ENCODE measurements at places on chromosomes 12 and 14.

DNA sequence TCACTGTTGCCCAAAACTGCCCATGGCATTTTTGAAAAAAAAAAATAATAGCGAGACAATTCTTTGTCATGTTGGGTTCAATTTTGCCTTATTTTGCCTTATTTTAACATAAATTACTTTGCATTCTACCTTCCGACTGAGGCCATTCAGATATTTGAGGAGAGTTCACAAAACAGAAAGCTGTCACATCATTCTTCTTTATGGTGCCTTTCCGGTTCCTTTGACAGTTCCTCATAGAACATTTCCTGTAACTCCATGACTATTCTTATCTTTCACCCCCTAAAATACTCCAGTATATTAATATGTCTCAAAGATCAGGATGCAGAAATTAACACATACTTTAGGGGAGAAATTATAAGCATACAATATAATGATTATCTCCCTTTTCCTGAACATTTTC lies 476.7 kb downstream of the NOVA1 start:
- no peak for DNase-seq

- no peak for DNase-seq
These were observed 26.2 kb upstream of the PDE3A start for GRCh38 chr12:20342111-20342510.

GRCh38 chr12:8701046-8701660 lies 3.4 kb downstream of the RIMKLB start:
- no peak for DNase-seq

DNA sequence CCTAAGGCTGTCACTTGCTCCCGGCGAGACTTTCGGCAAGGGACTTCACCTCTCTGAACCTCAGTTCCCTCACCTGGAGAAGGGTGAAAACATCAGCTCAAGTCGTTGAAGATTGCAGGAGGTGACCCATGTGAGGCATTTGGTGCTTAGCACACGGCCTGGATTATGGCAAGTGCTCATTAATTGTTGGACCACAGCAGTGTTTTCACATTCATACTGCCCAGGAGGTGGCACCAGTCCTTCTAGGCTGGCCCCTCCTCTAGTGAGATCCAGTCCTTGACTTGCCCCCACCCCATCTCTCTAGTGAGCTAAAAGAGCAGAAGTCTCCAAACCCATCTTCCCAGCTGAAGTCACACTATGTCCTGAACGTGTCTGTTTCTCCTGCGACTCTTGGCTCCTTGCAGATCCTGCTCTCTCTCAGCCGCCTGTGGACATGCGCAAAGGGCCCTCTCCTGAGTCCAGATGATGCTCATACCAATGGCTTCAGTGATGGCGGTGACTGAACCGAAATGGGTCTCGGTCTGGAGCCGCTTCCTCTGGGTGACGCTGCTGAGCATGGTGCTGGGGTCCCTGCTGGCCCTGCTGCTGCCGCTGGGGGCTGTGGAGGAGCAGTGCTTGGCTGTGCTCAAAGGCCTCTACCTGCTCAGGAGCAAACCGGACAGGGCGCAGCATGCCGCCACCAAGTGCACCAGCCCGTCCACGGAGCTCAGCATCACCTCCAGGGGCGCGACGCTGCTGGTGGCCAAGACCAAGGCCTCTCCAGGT lies 1.6 kb downstream of the FICD start:
- DNase-seq = no peak

- DNase-seq = no peak
These were observed 6.7 kb downstream of the STAC3 start for GRCh38 chr12:57244312-57244696.

DNA sequence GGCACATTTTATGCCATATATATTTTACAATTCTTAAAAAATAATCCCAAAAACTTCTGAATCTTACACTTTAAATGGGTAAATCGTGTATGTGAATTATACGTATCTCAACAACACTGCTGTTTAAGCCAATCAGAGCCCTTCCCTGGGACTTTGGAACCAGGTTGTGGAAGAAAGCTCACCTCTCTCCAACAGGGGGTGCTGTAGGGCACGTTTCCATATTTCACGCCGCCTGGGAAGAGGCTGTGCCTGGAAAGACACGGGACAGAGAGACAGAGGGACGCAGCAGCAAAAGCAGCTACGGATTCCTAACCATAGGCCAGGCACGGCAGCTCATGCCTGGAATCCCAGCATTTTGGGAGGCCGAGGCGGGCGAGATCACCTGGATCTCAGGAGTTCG lies 29.4 kb upstream of the FBRSL1 start:
- DNase-seq = no peak

DNA sequence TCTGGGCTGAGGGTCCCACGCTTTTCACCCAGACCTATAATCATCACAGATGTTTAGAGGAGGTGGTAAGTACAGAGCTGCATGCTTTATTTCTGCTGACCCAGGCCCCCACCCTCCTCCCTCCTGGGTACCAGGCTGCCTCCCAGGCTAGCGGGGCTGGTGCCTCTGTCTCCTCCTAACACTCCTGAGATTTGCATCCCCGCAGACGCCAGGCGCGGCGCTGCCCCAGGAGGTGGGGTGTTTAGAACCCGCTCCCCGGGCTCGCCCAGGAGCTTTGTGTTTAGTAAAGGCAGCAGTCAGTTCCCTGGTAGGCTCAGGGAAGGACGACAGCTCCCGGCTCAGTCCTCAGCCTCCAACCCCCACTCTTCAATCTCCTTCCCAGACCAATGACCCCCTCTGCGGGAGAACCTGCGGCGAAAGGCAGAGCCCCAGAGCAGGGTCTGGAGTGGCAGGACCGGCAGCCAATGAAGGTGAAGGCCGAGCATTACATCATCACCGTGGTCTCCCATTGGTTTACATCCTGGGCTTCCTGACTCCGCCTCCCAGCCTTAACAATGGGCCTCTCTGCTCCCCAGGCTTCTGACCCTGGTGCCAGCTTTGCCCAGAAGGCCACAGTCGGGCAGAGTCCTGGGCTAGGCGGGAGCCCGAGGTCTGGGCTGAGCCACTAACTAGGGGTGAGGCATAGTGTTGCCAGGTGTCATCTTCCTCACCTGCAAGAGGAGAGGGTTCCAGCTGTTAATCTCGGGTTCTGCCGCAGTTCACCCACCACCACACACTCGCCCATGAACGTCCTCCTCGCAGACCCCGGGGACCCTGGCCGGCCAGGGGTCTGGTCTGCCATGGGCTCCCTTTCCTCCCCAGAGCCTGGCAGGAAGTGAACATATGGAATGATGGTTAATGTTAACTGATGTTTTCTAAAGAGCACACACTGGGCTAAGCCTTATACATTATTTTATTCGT lies 57.5 kb downstream of the CALM1 start:
- DNase-seq = no peak

- DNase-seq = no peak
These were observed 50.1 kb downstream of the RERG start for GRCh38 chr12:15171012-15171655.

GRCh38 chr14:29321646-29322045 lies 555.1 kb downstream of the FOXG1 start:
- DNase-seq = no peak

Measured in cortex of kidney (tissue), 1 donor.